ENCODE measurements at places on chromosomes 1 and 21. TPM values are rescaled to one million over a fixed set of nuclear protein-coding genes. Genes with fewer than 3 reads are reported as not detected.

DNA sequence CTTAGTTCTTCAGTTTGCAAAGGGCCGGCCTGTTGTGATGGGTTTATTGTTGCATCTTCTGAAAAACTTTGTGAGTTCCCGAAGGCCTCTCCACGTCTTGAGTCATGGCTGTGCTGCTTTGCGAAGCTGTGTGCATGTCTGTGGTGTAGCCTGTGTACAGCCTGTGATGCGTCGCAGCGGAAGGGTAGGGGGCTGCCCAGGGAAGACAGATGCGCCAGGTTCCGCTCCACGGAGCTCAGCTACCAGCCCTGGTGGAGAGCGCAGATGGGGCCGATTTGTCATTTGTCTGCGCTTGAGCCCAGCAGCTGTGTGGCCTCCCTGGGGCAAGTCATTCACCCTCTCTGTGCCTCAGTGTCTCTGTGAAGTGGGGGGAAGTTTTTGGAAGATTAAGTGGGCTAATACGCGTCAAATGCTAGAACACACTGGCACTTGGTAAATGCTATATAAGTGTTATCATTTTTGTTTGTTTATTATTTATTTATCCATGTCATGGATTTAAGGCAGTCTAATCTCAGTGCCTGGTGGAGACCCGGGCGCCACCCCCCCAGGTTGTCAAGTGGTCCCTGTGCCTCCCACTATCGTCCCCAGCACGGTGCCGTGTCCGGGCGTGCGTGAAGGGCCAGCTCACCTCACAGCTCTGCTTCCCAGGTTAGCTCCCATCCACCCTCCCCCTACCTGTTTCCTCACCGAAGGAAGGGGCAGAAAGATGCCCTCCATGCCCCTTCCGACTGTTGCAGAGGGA lies 8.4 kb downstream of the PDE9A start:
- H3K4me3 ChIP-seq, result no peak overlapping the region
- H3K27me3 ChIP-seq, result peaks cover 24% of the 10 kb centered on the region
- no peak for DNase-seq
- H3K4me1 ChIP-seq, result no peaks in the 10 kb centered on the region

- H3K27me3 ChIP-seq, result no peaks in the 10 kb centered on the region
- no peak for DNase-seq
- H3K4me1 ChIP-seq, result peaks cover 10% of the 10 kb centered on the region
- no peaks in the 10 kb centered on the region for H3K36me3 ChIP-seq
- no peak overlapping the region for H3K4me3 ChIP-seq
Observed at GRCh38 chr21:39046236-39046916, 136.9 kb downstream of the PSMG1 start.

CDK11B gene
- polyA plus RNA-seq, result 19.1 TPM

TMEM200B gene
- polyA plus RNA-seq, result 6.3 TPM
